ENCODE measurements at places on chromosomes 5 and 9.

- no peak for DNase-seq
Measured at GRCh38 chr5:28281351-28281750, 1243.0 kb upstream of the CDH9 start.

GRCh38 chr5:54288568-54289217 is 21.7 kb downstream of the ARL15 start:
- no peak for DNase-seq

DNA sequence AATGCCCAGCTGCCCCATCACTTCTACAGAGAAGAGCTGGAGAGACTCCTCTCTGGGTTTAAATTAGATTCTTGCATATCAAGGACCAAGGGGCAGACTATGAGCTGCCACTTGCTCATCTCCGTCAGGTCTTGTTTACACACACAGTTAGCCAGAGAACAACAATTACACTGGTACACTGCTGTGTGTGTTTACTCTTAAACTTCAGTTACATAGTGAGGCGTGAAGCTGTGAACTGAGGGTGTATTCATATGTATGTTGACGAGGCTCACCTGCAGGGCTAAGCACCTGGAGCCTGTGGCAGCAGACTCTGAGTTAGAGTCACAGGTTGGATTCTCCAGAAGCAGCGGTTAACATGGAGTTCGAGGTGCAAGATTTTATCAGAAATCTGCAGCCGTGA is 155.4 kb upstream of the ANKH start:
- no peak for DNase-seq

GRCh38 chr9:114397219-114397847 is 9.6 kb upstream of the AKNA start:
- no peak for DNase-seq

GRCh38 chr5:85670417-85670816 is 947.3 kb upstream of the COX7C start:
- no peak for DNase-seq

- no peak for DNase-seq
Measured at GRCh38 chr5:8784692-8785091, 761.2 kb downstream of the SEMA5A start.

- DNase-seq = no peak
Measured at GRCh38 chr9:110537841-110538646, 41.5 kb downstream of the SVEP1 start.

DNA sequence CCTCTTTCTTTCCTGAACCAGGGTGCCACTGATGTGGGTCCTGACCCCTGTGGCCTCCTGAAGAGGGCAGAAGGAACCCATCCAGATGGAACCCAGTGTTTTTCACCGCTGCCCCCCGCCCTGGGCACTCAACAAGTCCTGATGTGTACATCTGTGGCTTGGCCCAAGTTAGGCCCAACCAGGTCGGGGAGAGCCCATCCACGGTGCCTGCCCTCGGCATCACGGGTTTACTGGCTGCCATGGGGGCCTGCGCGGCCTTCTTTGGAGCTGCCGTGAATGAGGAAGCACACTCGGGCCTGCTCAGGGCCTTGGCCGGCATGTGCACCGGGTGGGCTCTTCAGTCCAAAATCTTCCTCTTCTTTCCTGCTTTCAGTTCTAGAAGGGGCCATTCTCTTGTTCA is 5.8 kb downstream of the ECSCR start:
- DNase-seq = no peak

DNA sequence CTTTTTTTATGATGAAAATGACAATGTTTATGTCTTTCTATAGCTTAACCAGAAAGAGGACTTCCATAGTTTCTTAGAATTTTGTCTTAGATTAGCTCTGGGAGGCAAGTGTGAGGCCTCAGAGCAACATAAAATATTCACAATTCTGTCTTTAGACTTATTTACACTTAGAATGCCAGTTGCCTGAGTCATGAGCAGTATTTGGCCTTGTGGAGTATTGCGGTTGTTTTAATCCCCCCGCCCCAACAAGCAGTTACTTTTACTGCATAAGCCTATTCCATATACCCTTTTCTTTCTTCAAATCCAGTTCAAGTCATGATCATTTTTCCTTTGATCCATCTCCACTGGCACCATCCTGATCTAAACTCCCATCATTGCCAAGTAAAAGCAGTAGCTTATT is 198.0 kb upstream of the EGFLAM start:
- DNase-seq = no peak

Measured in stimulated activated CD8-positive, alpha-beta memory T cell treated with anti-CD3 and anti-CD28 coated beads, Interleukin-12 subunit alpha, Interleukin-12 subunit beta, amount 100 ng/mL, for 1 hour (primary cell).